PC-9 (cell line): ENCODE measurements at places on chromosomes 6 and 20. TPM values are rescaled to one million over a fixed set of nuclear protein-coding genes. Genes with fewer than 3 reads are reported as not detected.

Gene DSP
- total RNA-seq, result 109 and 117 TPM in 2 replicates

Gene LPA
- total RNA-seq, result not detected in 2 replicates

Gene E2F1
- total RNA-seq, result 31.5 and 31.6 TPM in 2 replicates

Gene GPSM3
- total RNA-seq, result 8.6 and 10.4 TPM in 2 replicates

Gene PTGIS
- 26.9 and 30.3 TPM in 2 replicates for total RNA-seq

Gene DOP1A
- total RNA-seq, result 3.9 and 4.1 TPM in 2 replicates

Gene HTR1E
- total RNA-seq, result not detected in 2 replicates

Gene RGS17
- total RNA-seq, result 0.70 and 0.80 TPM in 2 replicates

Gene VWA7
- total RNA-seq, result 6.0 and 9.6 TPM in 2 replicates

DNA sequence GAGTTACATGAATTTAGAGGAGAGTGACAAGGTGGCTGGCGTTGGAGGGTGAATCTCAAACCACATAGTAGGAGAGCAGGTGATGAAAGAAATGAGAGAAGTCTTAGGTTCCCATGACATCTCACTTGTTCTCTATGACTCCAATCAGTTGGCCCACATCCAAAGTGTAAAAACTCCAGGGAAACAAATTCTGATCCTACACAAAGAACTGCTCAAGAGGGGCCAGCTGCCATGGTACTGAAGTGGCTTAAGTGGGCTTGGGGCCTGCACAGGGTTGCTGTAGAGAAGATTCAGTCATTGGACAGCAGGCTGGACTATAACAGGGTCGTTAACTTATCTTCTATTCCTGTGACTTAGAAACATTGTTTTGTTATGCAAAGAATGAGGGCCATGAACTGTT lies 7.6 kb upstream of the ADGRF4 start:
- no peak overlapping the region for H3K27ac ChIP-seq
- no peak overlapping the region for H3K4me3 ChIP-seq
- H3K27me3 ChIP-seq, result no peaks in the 10 kb centered on the region
- no peaks in the 10 kb centered on the region for H3K4me1 ChIP-seq
- no peak for DNase-seq
- H3K36me3 ChIP-seq, result no peaks in the 10 kb centered on the region

DNA sequence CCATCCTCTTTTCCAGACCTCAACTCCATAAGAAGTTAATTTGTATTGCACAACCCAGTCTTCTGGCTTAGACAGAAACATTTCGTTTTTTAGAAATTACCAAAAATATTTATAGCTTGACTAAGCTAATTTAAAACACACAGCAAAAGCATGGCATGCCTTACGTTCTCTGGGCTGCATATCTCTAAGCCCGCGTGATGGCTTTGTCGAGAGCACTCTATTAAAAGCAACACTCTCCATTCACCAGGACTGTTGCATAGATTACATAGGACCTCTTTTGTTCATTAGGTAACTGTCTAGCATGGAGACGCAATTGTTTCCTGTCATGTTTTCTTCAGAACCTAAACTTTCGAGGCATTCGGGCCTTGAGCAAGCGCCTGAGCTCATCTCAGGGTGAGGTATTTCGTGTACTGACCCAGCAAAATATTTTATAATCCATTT lies 104.5 kb downstream of the IBTK start:
- H3K36me3 ChIP-seq, result no peaks in the 10 kb centered on the region
- DNase-seq, result no peak
- H3K27me3 ChIP-seq, result no peaks in the 10 kb centered on the region
- H3K27ac ChIP-seq, result no peak overlapping the region
- no peak overlapping the region for H3K4me3 ChIP-seq

- H3K4me3 ChIP-seq, result no peak overlapping the region
- no peaks in the 10 kb centered on the region for H3K36me3 ChIP-seq
- H3K27me3 ChIP-seq, result no peaks in the 10 kb centered on the region
Measured at GRCh38 chr6:38320358-38320757, 319.4 kb downstream of the BTBD9 start.

DNA sequence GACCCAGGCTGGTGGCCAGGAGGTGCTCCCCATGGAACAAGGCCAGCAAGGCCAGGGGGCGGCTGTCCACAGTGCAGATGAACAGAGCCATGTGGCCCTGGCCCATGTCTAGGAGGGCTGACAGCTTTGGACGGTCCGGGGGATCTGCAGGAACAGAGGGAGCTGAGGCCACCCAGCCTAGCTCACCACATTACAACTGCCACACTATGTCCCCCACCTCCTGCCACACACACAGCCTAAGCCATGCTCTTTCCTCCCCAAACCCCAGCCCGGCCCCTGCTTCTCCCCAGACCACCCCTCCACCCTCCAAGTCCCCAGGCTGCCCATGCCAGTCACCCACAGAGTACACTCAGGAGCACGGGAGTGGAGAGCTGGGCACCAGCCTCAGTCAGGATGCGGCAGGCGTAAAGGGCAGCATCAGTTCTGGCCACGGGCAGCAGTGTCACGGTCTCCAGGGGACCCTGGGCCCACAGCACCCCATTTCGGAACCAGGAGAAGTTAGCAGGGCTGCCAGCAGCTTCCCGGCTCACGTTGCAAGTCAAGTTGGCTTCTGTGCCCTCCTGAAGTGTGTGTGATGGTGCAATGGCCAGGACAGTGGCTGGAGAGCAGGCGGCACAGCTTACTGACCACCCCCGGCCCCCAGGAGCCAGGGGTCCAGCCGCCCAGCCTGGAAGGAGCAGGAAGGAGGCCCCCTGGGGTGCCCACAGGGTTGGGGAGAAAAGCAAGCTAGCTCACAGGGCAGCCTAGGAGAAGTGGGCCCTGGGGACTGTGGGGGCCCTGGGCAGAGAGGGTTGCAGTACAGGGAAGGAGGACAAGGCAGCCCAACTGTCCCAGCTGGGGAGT lies 15.2 kb upstream of the ADAM33 start:
- H3K4me1 ChIP-seq, result no peaks in the 10 kb centered on the region
- no peaks in the 10 kb centered on the region for H3K36me3 ChIP-seq
- DNase-seq, result no peak

DNA sequence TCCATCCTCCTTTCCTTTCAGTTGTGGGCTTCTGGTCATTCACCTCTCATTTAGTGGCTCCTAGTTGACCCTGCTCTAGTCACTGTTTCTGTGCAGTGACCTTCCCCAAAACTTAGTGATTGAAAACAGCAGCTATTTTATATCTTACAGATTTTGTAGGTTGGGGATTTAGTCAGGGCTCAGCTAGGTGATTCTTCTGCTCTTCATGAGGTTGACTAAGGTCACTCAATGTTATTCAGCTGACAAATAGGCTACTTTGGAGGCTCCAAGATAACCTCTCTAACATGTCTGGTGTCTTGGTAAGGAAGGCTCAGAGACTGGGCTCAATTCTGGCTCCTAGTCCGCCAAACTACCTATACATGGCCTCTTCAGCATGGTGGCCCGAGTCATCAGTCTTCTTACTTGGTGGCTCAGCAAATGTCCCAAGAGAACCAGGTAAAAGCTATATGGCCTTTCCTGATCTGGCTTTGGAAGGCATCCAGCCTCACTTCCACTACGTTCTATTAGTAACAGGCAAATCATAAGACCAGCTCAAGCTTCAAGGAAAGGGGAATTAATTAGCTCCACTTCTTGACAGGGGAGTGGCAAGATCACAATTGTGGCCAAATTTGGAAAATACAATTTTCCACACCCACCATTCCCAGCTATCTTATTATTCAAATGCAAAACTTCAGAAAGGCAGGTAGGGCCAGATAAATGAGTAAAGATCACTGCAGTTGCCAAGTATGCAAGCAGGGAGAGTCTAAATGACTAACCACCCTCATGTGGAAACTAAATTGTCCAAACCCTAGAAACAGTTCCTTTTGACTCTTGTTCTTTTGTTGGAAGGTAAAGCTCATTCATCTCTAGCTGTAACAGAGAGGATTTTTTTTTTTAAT lies 50.5 kb upstream of the LTV1 start:
- no peaks in the 10 kb centered on the region for H3K27me3 ChIP-seq
- H3K4me1 ChIP-seq, result no peaks in the 10 kb centered on the region
- H3K36me3 ChIP-seq, result no peaks in the 10 kb centered on the region
- no peak for DNase-seq
- no peak overlapping the region for H3K4me3 ChIP-seq
- H3K27ac ChIP-seq, result no peak overlapping the region

- no peaks in the 10 kb centered on the region for H3K36me3 ChIP-seq
- no peaks in the 10 kb centered on the region for H3K4me1 ChIP-seq
- H3K4me3 ChIP-seq, result no peak overlapping the region
- no peak overlapping the region for H3K27ac ChIP-seq
- no peak for DNase-seq
Measured at GRCh38 chr6:111844376-111844775, 28.9 kb downstream of the FYN start.

DNA sequence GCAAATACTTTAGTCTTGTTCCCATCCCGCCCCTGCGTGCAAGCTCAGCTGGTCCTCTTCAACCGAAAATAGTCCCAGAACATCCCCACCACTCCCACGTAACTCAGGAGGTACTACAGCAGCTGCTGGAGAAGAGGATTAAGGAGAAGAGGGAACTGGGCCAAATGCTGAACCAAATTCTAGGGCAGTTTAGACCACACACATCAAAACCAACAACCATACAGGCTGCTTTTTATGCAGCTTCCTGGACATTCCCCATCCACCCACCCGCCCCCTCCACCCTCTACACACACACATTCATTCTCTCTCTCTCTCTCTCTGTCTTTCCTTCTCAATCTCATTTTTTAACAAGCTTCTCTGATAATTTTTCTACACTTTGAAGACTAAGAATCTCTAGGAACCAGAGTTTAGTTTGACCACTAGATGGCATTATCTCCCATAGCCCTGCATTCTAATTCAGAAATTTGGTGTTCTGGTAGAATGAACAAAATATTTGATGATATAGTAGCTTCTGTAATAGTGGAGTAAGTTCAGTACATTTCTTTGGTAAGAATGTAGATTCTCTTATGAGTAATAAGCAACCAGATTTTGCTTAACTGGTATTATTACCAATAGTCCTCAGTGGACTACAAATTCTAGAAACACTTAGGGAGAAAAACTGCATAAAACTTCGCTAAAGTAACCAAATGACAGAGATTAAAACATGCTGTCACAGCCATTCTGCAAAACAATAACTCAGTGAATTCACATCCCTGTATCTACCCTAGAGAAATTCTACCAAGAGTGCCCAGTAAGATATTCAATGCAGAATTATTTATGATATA lies 52.1 kb upstream of the BEND6 start:
- no peak for DNase-seq
- no peak overlapping the region for H3K4me3 ChIP-seq
- no peaks in the 10 kb centered on the region for H3K36me3 ChIP-seq
- no peaks in the 10 kb centered on the region for H3K27me3 ChIP-seq
- H3K4me1 ChIP-seq, result peaks cover 19% of the 10 kb centered on the region

GRCh38 chr20:34574426-34574825 lies 15.9 kb downstream of the MAP1LC3A start:
- H3K27ac ChIP-seq, result no peak overlapping the region
- H3K27me3 ChIP-seq, result no peaks in the 10 kb centered on the region
- H3K36me3 ChIP-seq, result no peaks in the 10 kb centered on the region
- peaks cover 10% of the 10 kb centered on the region; the same call in 1 of the 2 replicates for H3K4me1 ChIP-seq
- H3K4me3 ChIP-seq, result no peak overlapping the region

DNA sequence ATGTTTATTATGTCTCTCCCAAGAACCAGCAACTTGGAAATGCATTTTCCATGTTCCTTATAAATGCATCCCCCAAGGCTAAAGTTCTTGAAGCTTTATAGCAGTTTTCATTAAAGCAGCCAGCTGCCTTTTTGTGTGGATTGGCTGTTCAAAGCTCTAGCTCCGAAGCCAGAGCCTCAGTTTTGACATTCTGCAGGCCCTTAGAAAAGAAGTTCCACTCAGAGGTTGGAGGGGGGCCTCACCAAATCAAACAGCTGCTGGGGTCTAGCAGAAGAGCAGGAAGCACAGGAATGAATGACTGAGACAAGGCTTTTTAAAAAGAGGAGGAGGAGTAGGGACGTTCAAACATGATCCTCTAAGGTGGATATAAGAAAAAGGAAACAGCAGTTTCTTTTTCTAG lies 4.2 kb upstream of the POU3F2 start:
- 0 out of 2 replicates have a peak, but pooled peaks cover 3% of the 10 kb centered on the region for H3K4me1 ChIP-seq
- no peak overlapping the region for H3K27ac ChIP-seq
- H3K36me3 ChIP-seq, result no peaks in the 10 kb centered on the region
- H3K4me3 ChIP-seq, result no peak overlapping the region
- DNase-seq, result no peak
- H3K27me3 ChIP-seq, result peaks cover 17% of the 10 kb centered on the region; the same call in 1 of the 2 replicates

GRCh38 chr20:21661488-21662055 lies 43.9 kb upstream of the PAX1 start:
- no peaks in the 10 kb centered on the region for H3K36me3 ChIP-seq
- no peak overlapping the region for H3K27ac ChIP-seq
- no peak for DNase-seq
- no peak overlapping the region for H3K4me3 ChIP-seq
- H3K27me3 ChIP-seq, result peaks cover 13% of the 10 kb centered on the region; the same call in 1 of the 2 replicates
- H3K4me1 ChIP-seq, result no peaks in the 10 kb centered on the region

DNA sequence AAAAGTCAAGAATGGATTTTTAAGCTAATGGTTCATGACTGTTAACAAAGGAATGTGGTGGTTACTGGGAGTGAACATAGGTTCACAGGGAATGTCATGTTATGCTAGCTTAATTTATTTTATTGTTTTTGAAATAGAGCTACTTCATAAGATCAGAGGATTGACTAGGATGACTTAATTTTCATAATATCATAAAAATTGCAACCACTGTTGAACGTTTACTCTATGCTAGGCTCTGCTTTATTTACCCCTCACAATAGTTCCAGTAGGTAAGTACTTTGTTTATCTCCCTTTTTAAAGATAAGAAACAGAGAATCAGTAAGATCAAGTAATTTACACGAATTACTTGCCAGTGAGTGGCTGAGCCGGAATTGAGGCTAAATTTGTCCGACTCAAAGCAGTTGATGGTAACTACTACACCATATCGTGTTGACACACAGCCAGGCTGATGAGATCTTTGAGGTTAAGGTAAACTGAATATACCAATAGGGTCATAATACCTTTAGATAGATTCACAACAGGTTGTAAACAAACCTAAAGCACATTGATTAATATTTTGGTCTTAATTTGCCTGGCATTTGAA lies 194.6 kb upstream of the CITED2 start:
- H3K4me1 ChIP-seq, result peaks cover 21% of the 10 kb centered on the region
- H3K36me3 ChIP-seq, result no peaks in the 10 kb centered on the region
- no peak overlapping the region; the same call in 1 of the 2 replicates for H3K4me3 ChIP-seq

DNA sequence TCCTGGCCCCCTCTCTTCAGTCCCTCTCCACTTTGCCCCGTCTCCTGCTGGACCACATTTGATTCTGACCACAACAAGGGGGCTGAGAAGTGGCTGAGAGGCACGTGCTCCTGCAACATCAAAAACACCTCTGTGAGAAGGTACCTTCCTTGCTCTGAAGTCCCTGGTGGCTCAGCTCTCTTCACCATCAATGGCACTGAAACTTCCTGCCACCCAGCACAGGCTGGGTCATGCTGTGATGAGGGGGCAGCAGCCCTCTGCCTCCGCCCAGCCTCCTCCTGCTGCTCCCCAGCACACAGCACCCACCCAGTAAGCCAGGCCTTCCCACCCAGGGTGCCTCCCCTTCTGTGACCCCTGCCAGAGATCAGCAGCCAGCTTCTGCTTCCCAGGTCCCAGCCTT lies 10.3 kb downstream of the ZMYND8 start:
- no peaks in the 10 kb centered on the region for H3K27me3 ChIP-seq
- peaks cover 26% of the 10 kb centered on the region for H3K4me1 ChIP-seq
- no peak overlapping the region for H3K4me3 ChIP-seq
- H3K36me3 ChIP-seq, result peaks cover 62% of the 10 kb centered on the region
- DNase-seq, result no peak
